ENCODE measurements at places on chromosomes 1 and 21.

DNA sequence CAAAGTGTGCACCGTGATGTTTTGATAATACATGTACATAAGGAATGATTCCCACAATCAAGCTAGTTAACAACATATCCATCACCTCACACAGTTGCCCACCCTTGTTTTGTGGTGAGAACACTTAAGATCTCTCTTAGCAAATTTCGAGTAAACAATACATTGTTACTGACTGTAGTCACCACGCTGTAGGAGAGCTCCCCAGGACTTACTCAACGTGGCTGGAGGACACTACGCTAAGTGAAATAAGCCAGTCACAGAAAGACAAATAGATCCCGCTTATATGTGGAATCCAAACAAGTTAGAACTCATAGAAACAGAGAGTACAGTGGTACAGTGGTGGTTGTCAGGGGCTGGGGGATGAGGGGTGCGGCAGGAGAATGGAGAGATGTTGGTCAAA lies 24.8 kb downstream of the GPR137B start:
- H3K27me3 ChIP-seq, result no peaks in the 10 kb centered on the region
- H3K4me1 ChIP-seq, result peaks cover 2% of the 10 kb centered on the region
- no peak overlapping the region for H3K4me3 ChIP-seq
- H3K36me3 ChIP-seq, result no peaks in the 10 kb centered on the region

- peaks cover 2% of the 10 kb centered on the region for H3K27me3 ChIP-seq
- H3K4me1 ChIP-seq, result no peaks in the 10 kb centered on the region
- no peak for DNase-seq
- no peak overlapping the region for H3K27ac ChIP-seq
Observed at GRCh38 chr1:207983044-207983635, 72.2 kb upstream of the CD34 start.

DNA sequence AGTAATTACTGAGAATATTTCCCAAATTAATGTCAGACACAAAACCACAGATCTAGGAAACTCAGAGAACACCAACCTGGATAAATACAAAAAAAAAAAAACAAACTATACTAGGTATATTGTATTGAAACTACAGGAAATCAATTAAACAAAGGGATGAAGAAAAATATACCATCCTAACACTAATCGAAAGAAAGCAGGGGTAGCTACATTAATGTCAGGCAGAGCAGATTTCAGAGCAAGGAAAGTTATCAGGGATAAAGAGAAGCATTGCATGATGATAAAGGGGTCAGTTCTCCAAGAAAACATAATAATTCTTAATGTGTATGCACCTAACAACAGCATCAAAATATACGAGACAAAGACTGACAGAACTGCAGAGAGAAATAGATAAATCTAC lies 89.9 kb downstream of the TOMM20 start:
- H3K4me3 ChIP-seq, result no peak overlapping the region
- H3K4me1 ChIP-seq, result no peaks in the 10 kb centered on the region
- no peaks in the 10 kb centered on the region for H3K27me3 ChIP-seq
- no peak for DNase-seq

DNA sequence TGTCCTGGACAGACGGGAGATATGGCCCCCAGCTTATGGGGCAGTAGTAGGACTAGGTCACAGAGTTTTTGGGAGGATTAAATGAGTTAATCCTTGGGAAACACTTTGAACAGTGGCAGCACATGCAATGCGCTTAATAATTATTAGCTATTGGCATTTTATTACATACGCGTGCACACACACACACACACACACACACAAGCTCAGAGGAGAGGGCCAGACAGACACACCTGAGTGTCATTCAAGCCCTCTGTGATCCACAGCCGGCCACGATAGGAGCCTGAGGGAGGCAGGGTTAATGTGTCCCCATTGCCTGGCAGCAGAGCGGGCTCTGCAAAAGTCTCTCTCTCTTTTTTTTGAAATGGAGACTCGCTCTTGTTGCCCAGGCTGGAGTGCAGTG lies 37.9 kb downstream of the EPHA2 start:
- H3K4me1 ChIP-seq, result peaks cover 4% of the 10 kb centered on the region
- H3K27ac ChIP-seq, result no peak overlapping the region
- H3K36me3 ChIP-seq, result peaks cover 2% of the 10 kb centered on the region
- H3K4me3 ChIP-seq, result no peak overlapping the region
- H3K27me3 ChIP-seq, result no peaks in the 10 kb centered on the region

GRCh38 chr1:224448453-224449017 lies 13.9 kb upstream of the WDR26 start:
- DNase-seq, result no peak
- H3K4me1 ChIP-seq, result peaks cover 4% of the 10 kb centered on the region
- no peaks in the 10 kb centered on the region for H3K27me3 ChIP-seq
- H3K36me3 ChIP-seq, result no peaks in the 10 kb centered on the region
- no peak overlapping the region for H3K27ac ChIP-seq

- no peaks in the 10 kb centered on the region for H3K4me1 ChIP-seq
- no peak overlapping the region for H3K27ac ChIP-seq
- no peak for DNase-seq
- H3K4me3 ChIP-seq, result no peak overlapping the region
- H3K27me3 ChIP-seq, result no peaks in the 10 kb centered on the region
Observed at GRCh38 chr1:175116210-175116798, 48.7 kb downstream of the TNN start.

GRCh38 chr1:61447968-61448430 lies 276.9 kb downstream of the TM2D1 start:
- no peak overlapping the region for H3K4me3 ChIP-seq
- no peak overlapping the region for H3K27ac ChIP-seq
- no peaks in the 10 kb centered on the region for H3K27me3 ChIP-seq
- H3K4me1 ChIP-seq, result peaks cover 3% of the 10 kb centered on the region
- no peak for DNase-seq

GRCh38 chr1:248670003-248670402 lies 14.7 kb upstream of the OR2T27 start:
- no peak for DNase-seq
- H3K36me3 ChIP-seq, result no peaks in the 10 kb centered on the region

GRCh38 chr1:229474509-229474908 lies 33.6 kb downstream of the NUP133 start:
- no peaks in the 10 kb centered on the region for H3K36me3 ChIP-seq
- no peak for DNase-seq
- H3K4me3 ChIP-seq, result no peak overlapping the region
- H3K4me1 ChIP-seq, result no peaks in the 10 kb centered on the region

DNA sequence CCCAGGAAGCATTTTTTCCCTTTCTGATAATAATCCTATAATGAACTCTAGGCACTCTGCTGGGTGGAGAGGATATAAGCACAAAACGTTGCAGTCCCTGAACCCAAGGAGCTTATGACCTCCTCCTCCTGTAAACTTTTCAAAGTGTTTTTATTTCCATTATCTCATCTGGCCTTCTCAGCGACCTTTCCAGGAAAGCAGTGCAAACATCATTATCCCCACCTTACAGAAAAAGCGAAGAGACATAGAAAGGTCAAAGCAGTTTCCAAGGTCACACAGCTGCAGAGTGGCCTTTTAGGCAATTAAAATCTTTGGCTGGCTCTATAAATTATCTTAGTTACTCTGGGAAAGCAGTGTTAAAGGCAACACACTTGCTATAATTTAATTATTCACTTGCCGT lies 63.8 kb downstream of the OLFML3 start:
- peaks cover 6% of the 10 kb centered on the region for H3K27me3 ChIP-seq
- H3K36me3 ChIP-seq, result no peaks in the 10 kb centered on the region
- no peak overlapping the region for H3K4me3 ChIP-seq
- no peak for DNase-seq
- H3K4me1 ChIP-seq, result no peaks in the 10 kb centered on the region
- H3K27ac ChIP-seq, result no peak overlapping the region

- H3K27ac ChIP-seq, result no peak overlapping the region
- DNase-seq, result no peak
- H3K4me1 ChIP-seq, result peaks cover 5% of the 10 kb centered on the region
- no peaks in the 10 kb centered on the region for H3K27me3 ChIP-seq
- no peaks in the 10 kb centered on the region for H3K36me3 ChIP-seq
Observed at GRCh38 chr1:42175314-42176054, 10.9 kb upstream of the GUCA2A start.

- no peaks in the 10 kb centered on the region for H3K36me3 ChIP-seq
- H3K4me1 ChIP-seq, result no peaks in the 10 kb centered on the region
- no peak overlapping the region for H3K27ac ChIP-seq
- DNase-seq, result no peak
- H3K4me3 ChIP-seq, result no peak overlapping the region
Observed at GRCh38 chr1:244212797-244213475, 161.9 kb downstream of the ZBTB18 start.

- H3K27ac ChIP-seq, result no peak overlapping the region
- H3K36me3 ChIP-seq, result no peaks in the 10 kb centered on the region
- no peak overlapping the region for H3K4me3 ChIP-seq
- no peaks in the 10 kb centered on the region for H3K4me1 ChIP-seq
Observed at GRCh38 chr1:227472772-227473171, 90.6 kb upstream of the ZNF678 start.

DNA sequence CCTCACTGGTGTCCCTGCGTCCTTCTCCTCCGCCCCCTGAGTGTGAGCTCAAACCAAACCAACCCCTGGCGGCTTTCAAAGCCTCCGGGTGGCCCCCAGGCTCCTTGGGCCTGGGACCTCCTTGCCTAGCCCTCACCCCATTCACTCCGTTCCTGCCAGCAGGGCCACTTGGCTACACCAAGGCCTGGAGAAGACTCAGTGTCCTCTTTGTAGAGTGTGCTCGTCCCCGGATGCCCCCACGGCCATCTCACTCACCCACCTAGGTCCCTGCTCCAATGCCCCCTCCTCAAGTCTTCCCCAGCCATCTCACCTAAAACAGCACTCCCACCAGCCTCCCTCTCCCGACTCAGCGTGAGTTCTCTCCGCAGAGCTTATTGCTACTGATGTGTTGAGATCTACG lies 7.2 kb upstream of the CCDC27 start:
- DNase-seq, result no peak
- H3K4me1 ChIP-seq, result peaks cover 4% of the 10 kb centered on the region
- H3K4me3 ChIP-seq, result no peak overlapping the region
- H3K27me3 ChIP-seq, result no peaks in the 10 kb centered on the region
- H3K36me3 ChIP-seq, result peaks cover 3% of the 10 kb centered on the region
